ENCODE measurements at places on chromosomes 1 and 21.
A peak's percentile ranks its signal among the peaks of the same experiment; 100 is the strongest.

DNA sequence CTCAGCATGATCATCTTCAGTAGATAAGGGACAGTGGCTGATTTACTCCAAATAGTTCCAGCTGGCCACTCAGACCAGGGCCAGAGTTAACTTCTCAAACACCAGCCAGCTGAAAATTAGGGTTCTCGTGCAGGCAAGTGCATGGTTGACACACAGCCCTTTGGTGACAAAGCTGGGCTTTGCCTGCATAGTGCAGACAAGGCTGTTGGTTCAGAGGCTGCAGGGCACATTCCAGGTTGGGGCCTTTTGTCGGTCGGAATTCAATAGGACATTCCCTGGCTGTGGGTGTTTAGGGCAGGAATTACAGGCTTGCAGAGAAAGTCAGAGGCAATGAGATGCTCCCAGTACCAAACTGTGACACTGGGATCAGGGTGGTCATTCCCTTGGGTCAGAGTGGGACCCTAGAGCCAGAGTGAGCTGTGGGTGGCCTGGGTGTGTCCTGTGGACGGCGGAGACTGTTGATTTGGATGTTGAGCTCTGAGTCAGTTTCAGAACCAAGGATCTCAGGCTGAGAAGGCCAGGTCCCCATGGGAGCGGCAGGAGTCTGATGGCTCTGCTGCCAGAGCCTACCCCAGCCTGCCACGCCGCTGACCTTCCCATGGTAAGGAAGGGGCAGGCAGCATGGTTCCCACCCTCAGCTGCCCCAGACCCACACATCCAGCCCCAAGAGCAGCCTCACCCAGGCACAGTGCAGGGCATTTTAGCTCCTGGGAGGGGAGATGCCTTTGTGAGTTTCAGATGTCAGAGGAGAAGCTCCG lies 56.2 kb downstream of the STUM start:
- no peak for DNase-seq

GRCh38 chr21:14989359-14989758 lies 75.4 kb downstream of the NRIP1 start:
- no peak for DNase-seq

GRCh38 chr1:223319905-223320580 lies 43.9 kb downstream of the SUSD4 start:
- DNase-seq, result no peak

DNA sequence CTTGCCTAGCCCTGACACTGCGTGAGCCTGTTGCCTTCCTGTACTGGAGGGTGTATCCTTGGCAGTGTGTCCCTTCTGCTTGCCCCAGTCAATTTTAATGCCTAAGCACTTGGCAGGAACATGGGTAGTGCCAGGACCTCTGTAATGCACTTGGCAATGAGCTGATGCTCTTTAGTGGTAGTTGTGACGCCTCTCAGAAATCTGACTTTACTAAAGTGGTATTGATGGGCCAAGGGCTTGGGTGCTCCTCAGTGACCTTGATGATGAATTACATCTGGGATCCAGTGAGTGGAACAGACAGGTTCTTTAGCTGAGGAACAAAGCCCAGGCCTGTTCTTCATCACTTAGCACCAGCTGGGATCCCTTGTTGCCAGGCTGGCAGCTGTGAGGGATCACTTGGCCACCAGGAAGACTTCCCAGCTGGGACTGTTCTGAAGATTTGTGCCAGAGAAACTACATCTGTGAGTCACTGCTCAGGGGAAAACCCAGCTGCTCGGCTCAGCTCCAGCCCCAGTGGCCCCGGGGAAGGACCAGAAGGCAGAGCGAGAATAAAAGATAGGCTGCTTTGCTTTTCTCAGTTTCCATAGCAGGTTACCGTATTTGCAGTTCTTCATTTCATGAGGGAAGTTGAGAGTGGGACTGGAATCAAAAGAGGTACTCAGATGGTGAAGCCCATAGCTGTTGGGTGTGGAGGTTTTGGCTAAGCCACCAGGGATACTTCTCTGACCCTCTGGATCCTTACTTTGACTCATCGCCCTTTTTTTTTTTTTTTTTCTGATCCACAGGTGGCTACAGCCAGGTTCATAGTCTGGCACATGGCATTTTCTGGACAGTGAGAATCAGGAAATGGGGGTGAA lies 28.5 kb upstream of the KCNA2 start:
- peak; percentile 94 for DNase-seq

DNA sequence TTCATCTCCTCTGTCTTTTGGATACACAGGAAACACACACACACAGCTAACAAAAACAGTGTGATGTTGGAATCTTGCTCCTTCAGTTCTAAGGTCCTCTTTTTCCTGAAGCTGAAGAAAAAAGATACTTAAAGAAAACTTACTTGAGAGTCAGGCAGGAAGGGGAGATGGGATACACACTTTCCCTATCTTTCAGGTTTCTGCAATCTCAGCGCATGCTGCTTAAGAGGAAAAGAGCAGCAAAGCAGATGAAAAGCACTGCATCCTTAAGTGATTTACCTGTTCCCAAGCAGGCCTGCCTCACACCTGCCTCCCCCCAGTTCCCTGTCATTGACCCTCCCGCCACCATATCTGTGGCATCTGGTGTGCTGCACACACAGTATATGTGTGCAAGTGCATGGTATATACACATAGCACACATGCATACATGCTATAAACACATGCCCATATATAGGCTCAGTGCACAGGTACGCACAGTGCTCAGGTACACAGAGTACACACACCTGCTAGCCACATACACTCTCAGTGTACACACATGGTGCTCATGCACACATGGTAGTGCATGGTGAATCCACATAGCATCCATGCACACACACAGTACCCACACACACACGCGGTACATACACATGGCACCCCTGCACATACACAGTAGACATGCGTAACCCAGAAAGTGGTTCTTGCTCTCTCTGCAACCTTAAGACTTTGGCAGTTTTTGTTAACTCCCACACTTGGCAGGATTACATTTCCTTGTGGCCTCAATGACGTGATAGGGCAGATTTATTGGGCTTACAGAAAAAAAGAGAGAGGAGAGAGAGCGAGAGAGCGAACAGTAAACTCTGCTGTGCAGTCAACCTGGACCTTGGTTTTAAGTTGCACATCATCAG lies 166.9 kb downstream of the TOMM20 start:
- DNase-seq, result peak; percentile 79

DNA sequence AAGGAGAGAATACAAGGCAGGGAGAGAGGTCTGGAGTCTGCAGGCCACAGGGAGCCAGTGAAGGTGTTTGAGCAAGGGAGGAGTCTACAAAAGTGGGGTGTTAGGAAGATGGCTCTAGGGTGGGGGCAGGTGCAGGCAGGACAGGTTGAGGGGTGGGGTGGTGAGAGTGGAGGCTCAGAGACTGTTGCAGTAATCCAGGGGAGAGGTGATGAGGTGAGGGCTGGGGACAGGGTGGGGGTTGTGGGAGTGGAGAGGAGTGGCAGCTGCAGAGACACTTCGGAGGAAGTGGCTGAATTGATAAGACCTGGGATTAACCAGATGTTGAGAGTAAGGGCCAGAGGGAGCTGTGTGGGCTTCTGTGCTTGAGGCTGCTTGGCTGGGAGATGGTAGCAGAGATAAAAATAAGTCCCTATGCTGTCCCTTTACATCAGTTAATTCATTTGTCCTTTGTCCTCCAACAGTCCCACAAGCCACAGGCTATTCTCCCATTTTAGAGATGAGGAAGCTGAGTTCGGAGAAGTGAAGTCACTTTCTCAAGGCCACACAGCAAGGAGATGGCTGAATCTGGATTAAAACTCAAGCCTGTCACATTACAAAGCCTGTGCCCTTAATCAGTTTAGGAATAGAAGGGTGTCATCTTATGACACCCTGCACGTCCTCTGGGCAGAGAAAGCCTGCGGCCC lies 54.8 kb upstream of the SYNC start:
- no peak for DNase-seq

GRCh38 chr1:83716641-83717040 lies 282.3 kb downstream of the TTLL7 start:
- no peak for DNase-seq

GRCh38 chr1:200265104-200265503 lies 144.7 kb downstream of the ZNF281 start:
- DNase-seq, result no peak

DNA sequence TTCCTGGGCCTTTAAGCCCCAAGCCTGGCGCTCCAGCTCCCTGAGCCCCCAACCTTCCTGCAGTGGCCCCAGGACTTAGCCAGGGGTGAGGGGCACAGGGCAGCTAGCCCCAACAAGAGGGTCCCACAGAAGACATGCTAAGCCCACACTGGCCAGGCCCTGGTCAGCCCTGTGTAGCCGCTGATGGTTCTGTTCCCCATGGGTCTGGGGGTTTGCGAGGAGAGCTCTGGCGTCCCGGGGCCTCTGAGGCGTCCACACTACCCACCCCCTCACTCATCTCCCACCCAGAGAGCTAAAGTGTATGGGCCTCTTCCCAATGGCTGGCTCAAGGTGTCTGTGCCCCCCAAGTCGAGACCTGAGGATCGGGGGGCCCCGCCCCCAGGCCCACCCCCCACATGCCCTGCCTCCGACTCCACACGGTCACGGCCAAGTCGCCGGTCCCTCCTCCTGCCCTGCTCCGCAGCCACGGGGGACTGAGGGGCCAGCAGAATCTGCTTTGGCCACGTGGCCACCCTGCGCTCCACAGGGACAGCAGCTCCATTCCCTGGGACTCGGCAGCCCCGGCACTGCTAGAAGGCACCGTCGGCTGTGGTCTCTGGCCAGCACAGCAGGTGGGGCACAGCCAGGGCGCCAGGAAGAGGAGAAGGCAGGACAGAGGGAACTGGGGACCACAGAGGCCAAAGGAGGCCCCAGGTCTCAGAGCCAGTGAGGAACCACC lies 7.8 kb downstream of the TNFRSF18 start:
- DNase-seq, result no peak

DNA sequence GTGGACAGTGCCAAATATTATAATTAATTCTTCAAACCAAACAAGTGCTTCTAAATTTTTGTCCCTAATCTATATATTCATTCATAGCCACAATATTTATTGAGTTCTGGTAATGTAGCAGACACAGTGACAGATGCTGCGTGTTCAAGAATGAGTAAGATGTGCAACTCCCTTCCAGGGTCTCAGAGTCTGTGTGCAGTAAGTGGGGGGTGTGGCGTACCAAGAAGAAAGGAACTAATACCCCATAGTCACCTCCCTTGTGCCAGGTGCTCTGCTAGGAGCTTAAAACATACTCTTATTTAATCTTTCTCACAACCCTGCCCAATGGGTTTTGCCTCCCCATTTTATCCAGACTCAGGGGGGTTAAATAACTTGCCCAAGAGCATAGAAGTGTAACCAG lies 358.7 kb downstream of the BARHL2 start:
- peak; percentile 51 for DNase-seq

GRCh38 chr1:153349363-153350320 lies 1.0 kb upstream of the PGLYRP4 start:
- DNase-seq, result peak; percentile 45

GRCh38 chr1:210978316-210978973 lies 155.5 kb downstream of the KCNH1 start:
- DNase-seq, result no peak

GRCh38 chr21:35201288-35201687 lies 152.2 kb upstream of the RUNX1 start:
- DNase-seq, result no peak

DNA sequence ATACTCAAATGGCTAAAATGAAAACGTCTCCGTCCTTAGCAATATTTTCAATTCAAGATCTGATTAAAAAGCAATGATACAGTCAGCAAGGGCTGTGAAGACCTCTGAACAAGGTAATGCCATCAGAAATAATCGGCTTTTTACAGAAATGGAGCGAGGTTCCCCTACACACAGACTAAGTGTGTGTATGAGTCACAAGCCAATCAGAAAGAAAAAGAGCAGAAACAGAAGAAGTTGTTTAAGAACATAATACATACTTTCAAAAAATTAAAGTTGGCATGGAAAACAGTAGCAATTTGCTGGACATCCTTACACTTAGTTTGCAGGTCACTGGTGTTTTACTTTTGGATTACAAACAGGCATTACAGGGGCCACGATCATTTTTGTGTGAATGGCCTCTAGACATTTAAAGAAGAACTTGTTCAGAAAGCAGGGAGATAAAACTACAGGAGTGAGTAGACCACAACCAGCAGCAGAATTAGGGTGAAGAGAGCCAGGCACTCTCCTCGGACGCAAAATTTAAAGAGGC lies 350.0 kb upstream of the RUNX1 start:
- no peak for DNase-seq

GRCh38 chr1:15034656-15035055 lies 118.9 kb upstream of the TMEM51 start:
- DNase-seq, result no peak

DNA sequence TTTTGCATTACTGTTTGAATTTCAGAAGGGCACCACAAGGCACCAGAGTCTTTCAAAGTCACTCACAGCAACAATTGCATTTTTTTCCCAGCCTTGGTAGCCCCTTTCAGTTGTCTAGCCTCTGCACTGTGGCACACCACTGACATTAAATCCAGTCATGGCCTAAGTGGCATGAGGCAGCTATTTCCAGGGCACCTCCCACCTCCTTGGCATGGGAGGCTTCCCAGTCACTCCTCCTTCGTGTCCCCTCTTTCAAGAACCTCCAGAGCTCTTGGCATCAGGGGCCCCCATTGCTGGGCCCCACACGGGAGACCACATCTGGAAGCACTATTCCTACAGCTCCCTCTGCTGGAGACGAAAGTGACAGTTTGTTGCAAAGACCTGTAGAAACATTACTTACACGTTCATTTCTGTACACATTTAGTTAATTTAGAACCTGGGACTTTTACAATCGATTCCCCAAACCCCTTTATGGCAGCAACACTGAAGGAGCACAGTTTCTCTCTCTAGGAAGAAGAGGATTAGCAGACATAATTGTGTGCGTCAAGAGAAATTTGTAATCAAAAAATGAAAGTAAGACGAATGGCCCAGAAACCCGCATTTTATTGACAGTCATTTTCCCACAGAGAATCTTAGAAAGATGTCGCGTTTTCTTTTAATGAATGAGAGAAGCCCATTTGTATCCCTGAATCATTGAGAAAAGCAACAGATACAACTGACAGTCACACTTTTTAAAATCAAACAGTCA lies 5.7 kb upstream of the CHD5 start:
- DNase-seq, result peak; percentile 40

- no peak for DNase-seq
Measured at GRCh38 chr1:231395076-231395997, 26.8 kb downstream of the EGLN1 start.

DNA sequence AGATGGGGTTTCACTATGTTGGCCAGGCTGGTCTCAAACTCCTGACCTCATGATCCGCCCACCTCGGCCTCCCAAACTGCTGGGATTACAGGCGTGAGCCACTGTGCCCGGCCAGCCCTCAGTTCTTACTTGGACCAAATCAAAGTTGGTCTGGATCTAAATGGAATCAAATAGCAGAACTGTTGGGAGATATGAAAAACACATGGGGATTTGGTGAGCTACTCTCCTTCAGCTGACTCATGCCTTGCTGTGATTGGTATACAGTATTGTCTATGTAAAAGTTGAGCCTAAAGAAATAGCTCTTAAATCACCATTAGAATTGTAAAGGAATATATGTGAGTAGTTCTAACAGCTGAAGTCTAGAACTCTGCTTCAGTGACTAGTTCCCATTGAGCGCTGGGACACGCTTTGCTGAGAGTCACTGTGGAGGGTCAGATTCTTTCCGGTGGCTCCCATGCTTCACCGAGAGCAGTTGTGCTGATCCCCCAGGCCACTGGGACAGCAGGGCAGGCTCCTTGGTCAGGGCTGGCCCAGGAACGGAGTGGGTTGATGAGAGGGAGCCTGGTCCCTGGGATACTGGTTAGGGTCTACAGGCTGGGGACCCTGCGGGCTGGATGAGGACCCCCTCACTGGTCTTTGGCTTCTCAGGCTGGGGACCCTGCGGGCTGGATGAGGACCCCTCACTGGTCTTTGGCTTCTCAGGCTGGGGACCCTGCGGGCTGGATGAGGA lies 14.0 kb downstream of the PKNOX1 start:
- DNase-seq, result no peak
